ENCODE measurements at places on chromosomes 1 and 21.
A peak's percentile ranks its signal among the peaks of the same experiment; 100 is the strongest.

DNA sequence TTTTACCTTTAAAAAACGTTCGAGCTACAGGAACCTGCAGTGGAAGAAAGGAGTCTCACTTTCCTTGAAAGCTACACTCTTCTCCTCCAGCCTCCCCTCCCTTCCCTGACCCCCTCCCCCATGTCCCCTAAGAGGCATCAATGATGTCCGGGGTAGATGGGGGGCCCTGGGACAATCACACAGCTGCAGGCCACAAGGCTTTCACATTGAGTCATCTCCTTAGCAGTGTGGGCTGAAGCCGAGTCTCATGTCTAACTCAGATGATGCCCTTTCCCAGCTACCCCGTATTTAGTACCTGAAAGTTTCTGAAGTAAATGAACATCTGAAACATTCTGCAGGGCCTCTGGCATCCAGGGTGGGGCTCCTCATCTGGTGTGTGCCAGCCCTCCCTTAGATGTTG, 6.3 kb upstream of the GPR25 start:
- DNase-seq: no peak

DNA sequence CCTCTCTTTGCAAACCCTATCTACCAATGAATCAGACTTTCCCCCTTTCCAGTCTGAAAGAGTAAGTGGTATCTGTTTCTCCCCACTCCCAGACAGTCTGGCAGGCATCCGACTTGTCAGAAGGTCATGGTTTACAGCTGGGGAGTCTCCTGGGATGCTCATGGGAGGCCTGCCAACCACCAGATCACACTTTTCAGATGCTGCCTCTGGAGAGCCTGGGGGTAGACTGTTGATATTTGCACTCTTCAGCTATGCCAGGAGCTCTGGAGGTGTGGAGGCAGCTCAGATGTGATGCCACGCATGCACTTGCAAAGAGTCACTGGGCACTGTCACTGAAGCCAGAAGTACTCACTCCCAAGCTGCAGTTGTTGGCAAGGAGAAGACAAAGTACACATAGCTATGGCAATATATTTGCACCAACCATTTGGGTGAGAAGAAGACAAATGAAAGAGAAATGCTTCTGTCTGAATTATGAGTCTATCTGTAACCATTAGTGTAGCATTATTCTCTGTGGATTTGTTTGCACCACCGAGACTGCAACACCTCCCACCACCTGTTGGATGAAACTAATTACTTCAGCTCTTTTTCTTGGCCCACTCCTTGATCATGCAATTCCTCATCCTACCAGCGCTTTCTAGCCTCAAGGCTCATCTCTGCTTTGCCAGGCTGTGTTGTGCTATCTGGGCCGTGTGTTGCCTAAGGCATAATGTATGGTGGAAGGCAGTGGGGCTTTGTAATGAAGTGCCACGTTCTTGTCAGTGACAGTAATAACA, 133.0 kb upstream of the SPAG17 start:
- no peak for DNase-seq

DNA sequence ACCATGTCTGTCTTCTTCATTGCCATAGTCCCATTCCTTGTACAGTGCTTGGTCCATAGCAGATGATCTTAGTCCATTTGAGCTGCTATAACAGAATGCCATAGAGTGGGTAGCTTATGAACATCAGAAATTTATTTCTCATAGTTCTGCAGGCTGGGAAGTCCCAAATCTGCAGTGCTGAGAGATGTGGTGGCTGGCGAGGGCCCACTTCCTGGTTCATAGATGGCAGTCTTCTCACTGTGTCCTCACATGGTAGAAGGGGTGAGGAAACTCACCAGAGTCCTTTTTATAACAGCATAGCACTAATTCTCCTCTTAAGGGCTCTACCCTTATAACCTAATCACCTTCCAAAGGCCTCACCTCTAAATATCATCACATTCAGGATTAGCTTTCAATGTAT, 23.1 kb upstream of the RAP1A start:
- DNase-seq: no peak

DNA sequence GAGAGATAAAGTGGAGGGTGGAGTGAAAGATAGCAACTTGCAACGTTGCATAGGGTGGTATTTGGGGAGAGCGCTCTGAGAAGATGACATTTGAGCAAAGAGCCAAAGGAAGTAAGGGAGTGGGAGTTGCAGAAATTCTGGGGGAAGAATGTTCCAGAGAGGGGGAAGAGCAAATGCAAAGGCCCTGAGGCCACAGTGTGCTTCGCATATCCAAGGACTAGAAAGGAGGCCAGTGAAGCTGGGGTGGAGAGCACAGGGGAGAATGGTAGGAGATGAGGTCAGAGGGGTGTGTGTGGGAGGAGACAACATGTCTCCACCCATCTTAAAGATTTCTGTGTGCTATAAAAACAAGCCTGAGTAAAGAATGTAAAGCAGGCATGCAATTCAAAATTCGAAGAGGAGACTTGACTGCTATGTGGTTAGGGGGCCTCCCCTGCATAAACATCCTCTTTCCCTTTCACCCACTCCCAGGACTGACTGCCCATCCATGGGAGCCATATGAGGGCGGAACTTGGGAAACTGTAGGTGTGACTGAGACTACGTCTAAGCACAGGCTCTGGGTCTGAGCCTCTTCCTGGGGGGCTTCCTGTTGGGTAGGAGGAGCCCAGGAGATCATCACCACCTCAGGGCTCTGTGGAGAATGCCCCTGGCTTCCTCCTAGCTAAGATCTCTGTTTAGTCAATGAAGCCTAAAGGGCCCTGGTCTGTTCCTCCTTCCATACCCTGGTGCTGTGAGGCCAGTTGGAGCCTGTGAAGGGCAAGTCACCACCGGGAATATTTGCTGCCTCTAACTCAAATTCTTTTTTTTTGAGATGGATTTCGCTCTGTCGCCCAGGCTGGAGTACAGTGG, 2.9 kb upstream of the CLIC4 start:
- DNase-seq: peak; percentile 84

DNA sequence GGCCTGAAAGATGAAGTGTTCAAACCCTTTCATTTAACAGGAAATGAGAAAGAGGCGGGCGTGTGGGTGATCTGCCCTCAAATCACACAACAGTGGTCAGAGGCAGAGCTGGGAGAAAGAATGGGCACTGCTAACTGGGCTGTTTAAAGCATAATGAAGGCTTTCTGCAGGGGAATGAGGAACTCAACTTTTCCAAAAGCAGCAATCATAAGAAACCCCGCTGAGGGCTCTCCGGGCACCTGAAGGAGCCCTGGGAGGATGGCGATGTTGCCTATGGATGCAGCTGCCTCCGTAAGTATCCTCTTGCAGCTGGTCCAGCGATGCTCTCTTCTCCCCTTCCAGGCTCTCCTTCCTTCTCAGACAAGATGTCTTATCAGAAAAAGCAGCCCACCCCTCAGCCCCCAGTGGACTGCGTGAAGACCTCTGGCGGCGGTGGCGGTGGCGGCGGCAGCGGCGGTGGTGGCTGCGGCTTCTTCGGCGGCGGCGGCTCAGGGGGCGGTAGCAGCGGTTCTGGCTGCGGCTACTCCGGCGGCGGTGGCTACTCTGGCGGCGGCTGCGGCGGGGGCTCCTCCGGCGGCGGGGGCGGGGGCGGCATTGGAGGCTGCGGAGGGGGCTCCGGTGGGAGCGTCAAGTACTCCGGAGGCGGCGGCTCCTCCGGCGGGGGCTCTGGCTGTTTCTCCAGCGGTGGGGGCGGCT, 1.2 kb downstream of the LORICRIN start:
- no peak for DNase-seq

DNA sequence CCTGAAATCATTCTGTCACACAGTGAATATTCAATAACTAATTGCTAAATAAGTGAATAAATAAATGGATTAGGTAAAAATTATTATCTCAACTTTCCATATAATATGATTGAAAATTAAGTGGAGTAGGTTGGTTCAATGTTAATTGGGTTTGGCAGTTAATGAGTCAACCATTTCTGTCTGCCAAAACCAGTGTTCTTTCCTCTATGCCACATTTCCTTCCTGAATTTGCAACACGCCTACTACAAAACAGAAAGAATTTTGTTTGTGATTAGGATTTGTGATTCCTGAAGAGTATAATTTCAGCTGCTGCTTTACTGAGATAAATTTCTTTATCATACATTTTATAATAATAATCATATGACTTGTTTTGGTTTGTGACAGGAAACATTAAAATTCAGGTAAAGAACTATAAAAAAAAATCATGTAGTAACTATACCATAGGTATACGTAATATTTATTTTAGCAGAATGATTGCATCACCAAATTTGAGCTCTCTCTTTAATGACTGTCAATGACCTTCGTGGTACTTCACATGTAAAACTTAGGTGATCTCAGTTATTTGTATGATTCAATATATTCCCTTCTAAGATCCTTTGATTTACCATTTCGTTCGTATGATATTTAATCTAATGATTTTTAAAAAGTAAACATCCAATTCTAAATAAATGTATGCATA, 241.3 kb downstream of the KCNT2 start:
- no peak for DNase-seq

DNA sequence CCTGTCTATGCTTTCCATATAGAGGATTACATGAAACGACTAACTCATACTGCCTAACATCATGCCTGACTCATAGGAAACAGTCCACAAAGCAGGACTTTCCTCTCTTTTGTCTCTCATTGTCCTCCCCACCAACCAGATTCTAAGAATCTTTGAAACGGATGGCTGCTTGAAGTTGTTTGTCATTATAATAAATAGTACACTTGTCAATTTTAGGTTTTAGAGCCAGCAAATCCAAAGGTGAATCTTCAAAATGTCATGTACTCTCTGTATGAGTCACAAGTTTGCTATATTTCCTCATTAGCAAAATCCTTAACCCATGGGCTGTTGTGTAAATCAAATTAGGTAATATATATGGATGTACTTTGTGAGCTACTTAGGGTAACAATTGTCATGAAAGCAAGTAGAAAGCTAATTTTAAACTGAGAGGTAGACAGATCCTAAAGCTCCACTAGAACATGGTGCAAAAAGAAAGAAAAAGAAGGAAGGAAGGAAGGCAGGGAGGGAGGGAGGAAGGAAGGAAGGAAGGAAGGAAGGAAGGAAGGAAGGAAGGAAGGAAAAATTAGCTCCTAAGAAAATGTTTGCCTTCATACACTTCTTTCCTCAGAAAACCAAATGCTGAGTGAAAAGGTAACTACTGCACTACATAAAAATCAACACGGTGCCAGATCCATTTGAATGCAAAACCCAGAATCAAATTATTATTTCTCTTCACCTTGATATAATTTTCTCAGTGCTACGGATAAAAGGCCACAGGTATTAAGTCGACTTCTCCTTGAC, 129.5 kb upstream of the PRMT6 start:
- no peak for DNase-seq

Data from H4 (cell line).